Mesendoderm (in vitro differentiated cells): ENCODE measurements at places on chromosomes 5 and 9.
A peak's percentile ranks its signal among the peaks of the same experiment; 100 is the strongest.

GRCh38 chr5:171494452-171495121, 75.1 kb downstream of the FGF18 start:
- no peak overlapping the region for H3K4me3 ChIP-seq
- H3K36me3 ChIP-seq, result no peaks in the 10 kb centered on the region
- H3K27ac ChIP-seq, result no peak overlapping the region

GRCh38 chr5:65978251-65978650, 51.9 kb downstream of the ERBIN start:
- peaks cover 3% of the 10 kb centered on the region for H3K4me1 ChIP-seq
- no peaks in the 10 kb centered on the region for H3K27me3 ChIP-seq
- no peak for DNase-seq
- H3K36me3 ChIP-seq, result no peaks in the 10 kb centered on the region

- H3K4me1 ChIP-seq, result no peaks in the 10 kb centered on the region
- H3K36me3 ChIP-seq, result no peaks in the 10 kb centered on the region
- H3K27ac ChIP-seq, result no peak overlapping the region
- no peak overlapping the region for H3K4me3 ChIP-seq
- DNase-seq, result peak; percentile 55
These were observed 284.3 kb downstream of the CCDC171 start for GRCh38 chr9:15837079-15837679.

DNA sequence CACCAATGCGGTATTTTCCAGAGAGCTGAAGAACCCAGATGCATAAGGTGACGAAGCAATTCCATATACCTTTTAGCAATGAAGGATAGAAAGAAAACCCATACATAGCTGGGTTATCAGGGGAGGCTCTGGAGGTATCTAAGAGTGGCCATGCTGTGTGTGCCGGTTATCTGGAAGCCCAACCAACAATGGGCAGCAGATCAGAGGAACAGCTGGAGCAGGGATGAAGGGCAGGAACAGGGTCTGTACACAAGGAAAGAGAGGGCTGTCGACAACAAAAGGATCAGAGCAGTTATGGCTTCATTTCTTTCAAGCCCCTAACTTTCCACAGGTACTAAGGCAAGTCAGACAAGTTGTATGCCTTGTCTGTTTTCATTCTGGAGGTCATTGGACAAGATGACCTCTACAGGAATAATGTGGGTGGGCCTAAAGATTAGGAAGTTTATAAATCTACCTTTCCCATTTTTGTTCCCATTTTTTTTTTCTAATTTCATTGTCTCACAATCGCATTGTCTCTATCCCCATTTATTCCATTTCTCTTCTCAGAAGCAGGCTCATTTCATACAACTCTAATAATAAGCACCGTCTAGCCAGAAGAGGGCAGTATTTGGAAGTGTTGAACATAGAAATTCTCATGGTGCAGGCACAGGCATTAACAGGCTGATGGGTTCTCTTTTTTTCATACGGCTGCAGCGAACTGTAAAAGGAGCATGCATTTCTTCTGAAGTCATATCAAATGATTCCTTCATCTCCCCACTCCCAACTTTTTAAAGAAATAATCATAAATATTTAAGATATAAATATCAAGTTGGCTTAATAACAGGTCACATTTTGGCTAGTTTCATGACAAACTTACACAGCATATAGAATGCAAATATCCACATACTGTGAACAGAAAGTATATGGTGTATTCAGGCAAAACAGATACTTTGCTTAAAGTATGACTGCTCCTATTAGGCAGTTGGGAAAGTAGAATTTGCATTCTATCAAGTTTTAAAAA, 63.5 kb downstream of the ZNF474 start:
- peak; percentile 75 for DNase-seq
- no peaks in the 10 kb centered on the region for H3K4me1 ChIP-seq
- H3K27ac ChIP-seq, result no peak overlapping the region
- H3K27me3 ChIP-seq, result no peaks in the 10 kb centered on the region
- no peaks in the 10 kb centered on the region for H3K36me3 ChIP-seq

- peak; percentile 69 for DNase-seq
- no peaks in the 10 kb centered on the region for H3K27me3 ChIP-seq
- no peak overlapping the region for H3K27ac ChIP-seq
- H3K4me3 ChIP-seq, result no peak overlapping the region
- peaks cover 15% of the 10 kb centered on the region for H3K4me1 ChIP-seq
These were observed 1.6 kb downstream of the B4GALT1 start for GRCh38 chr9:33165263-33166151.

DNA sequence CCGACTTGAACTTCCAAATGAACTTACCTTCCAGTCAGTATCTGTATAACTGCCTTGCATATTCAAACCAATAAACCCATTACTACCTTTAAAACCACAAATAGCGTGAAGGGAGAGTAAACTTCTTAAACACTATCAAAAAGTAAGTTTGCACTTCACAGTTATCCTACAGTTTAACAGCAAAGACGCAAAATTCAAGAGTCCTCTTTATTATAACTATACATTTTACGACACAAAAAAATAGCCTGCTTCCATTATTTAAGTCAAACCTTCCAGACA, 1.8 kb downstream of the PTBP3 start:
- H3K27me3 ChIP-seq, result no peaks in the 10 kb centered on the region
- H3K27ac ChIP-seq, result no peak overlapping the region
- H3K4me3 ChIP-seq, result no peak overlapping the region
- H3K4me1 ChIP-seq, result no peaks in the 10 kb centered on the region

DNA sequence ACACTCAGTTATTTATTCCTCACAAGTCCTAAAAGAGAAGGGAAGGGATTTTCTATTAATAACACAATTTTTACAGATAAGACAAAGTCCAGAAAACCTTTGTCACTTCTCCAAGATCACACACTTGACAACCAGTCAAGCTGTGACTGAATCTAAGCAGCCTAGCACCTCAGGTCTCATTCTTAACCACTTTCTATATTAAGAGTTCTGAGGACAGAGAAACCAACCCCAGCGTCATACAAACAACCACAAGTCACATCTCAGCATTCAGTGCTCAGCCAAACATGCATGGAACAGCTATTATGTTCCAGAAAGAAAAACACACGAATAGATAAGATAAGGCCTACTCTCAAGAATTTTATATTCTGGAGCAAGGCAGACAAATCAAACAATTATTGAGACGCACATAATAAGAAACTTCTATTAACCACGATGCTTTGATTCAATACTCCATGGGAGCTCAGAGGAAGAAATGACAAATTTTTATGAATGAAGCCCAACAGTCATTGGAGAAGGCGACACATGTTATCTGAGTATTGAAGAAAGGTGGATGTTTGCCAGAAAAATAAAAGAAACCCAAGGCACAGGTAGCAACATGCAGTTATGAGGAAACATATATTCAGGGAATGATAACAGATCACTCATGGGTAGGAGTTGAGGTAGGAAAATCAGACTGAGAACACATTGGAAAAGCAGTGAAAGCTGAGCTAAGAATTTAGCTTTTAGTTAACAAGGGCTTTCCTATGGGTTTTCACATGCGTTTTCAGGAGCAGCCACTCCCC, 113.1 kb downstream of the HTR4 start:
- H3K36me3 ChIP-seq, result no peaks in the 10 kb centered on the region
- no peaks in the 10 kb centered on the region for H3K4me1 ChIP-seq
- no peak overlapping the region for H3K27ac ChIP-seq
- H3K4me3 ChIP-seq, result no peak overlapping the region

DNA sequence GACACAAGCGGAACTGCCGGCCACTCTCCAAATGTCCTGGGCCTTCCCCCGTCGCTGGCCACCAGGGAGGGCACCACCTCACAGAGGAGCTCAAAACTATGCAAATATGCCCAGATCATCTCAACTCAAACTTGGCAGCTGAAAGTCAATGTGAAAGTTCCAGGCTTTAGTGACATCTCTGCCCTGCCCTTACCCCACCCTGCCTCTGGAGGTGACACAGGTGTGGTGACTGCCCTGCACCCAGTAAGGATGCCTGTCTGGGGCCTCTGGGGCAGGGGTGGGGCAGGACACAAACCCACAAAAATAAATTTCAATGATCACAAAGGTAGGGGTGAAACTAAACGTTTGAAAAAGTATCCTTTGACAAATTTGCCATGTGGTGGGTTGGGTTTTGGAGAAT, 213.4 kb downstream of the HSPA4 start:
- H3K27me3 ChIP-seq, result no peaks in the 10 kb centered on the region
- no peak overlapping the region for H3K27ac ChIP-seq
- H3K4me1 ChIP-seq, result no peaks in the 10 kb centered on the region
- no peak overlapping the region for H3K4me3 ChIP-seq
- no peaks in the 10 kb centered on the region for H3K36me3 ChIP-seq

GRCh38 chr5:148768806-148769415, 57.5 kb upstream of the ADRB2 start:
- H3K36me3 ChIP-seq, result no peaks in the 10 kb centered on the region
- no peaks in the 10 kb centered on the region for H3K4me1 ChIP-seq

DNA sequence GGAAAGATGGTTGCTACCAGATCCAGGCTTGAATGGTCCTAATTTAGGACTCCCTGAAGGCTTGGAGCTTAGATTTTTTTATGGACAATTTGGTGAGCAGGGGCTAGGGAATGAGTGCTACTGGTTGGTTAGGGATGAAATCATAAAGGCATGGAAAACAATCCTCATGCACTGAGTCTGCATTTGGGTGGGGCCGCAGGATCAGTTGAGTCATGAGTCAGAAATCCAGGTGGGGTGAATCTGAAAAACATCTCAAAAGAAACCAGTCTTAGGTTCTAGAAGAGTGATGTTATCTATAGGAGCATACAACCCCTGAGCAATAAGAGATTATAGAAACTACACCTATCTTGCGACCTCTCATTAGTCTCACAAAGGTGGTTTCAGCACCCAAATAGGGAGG, 300.0 kb downstream of the KIF4B start:
- no peaks in the 10 kb centered on the region for H3K36me3 ChIP-seq
- H3K4me1 ChIP-seq, result no peaks in the 10 kb centered on the region
- DNase-seq, result no peak
- H3K27ac ChIP-seq, result no peak overlapping the region
- no peak overlapping the region for H3K4me3 ChIP-seq

DNA sequence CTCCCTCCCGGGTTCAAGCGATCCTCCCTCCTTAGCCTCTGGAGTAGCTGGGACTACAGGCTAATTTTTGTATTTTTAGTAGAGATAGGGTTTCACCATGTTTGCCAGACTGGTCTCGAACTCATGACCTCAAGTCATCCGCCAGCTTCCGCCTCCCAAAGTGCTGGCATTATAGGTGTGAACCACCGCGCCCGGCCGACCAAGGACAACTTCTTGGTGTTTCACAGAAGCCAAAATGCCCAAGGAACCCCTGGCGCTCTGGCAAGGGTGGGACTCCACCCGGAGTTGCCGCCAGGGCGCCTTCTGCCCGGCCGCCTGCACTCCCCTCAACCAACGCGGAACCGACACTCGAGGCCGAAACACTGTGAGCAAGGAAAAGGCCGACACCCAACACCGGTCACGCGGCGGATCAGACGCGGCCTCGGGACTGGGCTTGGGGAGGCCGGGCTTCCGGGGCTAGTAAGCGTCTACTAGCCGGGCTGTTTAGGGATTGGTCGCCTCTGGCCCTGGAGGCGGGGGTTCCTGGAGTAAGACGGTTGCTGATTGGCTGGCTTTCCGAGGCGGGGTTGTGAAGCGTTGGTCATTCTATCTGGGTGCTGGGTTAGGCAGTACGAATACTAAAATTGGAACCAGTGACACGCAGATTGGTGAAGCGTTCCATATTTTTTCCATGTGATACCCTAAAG, 7.7 kb upstream of the CFAP157 start:
- peak; percentile 98 for DNase-seq

- H3K27me3 ChIP-seq, result no peaks in the 10 kb centered on the region
- peaks cover 17% of the 10 kb centered on the region for H3K4me1 ChIP-seq
- DNase-seq, result no peak
- peak overlapping the region; percentile 58 for H3K27ac ChIP-seq
- no peaks in the 10 kb centered on the region for H3K36me3 ChIP-seq
These were observed 21.9 kb downstream of the GSN start for GRCh38 chr9:121289772-121290370.

GRCh38 chr9:3698076-3698475, 172.3 kb upstream of the RFX3 start:
- no peak overlapping the region for H3K4me3 ChIP-seq
- H3K27me3 ChIP-seq, result no peaks in the 10 kb centered on the region
- H3K4me1 ChIP-seq, result peaks cover 5% of the 10 kb centered on the region
- no peak overlapping the region for H3K27ac ChIP-seq
- H3K36me3 ChIP-seq, result no peaks in the 10 kb centered on the region

DNA sequence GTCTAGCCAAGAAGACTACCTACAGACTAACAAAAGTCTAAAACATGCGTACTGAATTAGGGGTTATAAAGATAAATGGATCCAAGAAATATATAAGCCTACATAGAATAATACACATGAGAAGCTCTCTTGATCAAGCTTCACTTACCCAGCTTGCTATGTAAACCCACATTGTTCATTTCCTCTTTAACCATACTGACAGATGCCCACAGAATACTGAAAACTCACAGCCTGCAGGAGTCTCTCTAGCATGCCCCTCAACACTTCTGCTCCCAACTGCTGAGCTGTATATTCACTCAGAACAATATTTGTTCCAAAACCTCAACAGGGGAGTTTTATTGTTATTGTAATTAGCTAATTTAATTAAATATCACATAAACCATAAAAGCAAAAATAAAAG, 52.4 kb downstream of the RFX3 start:
- no peak overlapping the region for H3K4me3 ChIP-seq
- no peaks in the 10 kb centered on the region for H3K27me3 ChIP-seq
- no peak for DNase-seq
- H3K27ac ChIP-seq, result no peak overlapping the region
- no peaks in the 10 kb centered on the region for H3K36me3 ChIP-seq
- no peaks in the 10 kb centered on the region for H3K4me1 ChIP-seq

DNA sequence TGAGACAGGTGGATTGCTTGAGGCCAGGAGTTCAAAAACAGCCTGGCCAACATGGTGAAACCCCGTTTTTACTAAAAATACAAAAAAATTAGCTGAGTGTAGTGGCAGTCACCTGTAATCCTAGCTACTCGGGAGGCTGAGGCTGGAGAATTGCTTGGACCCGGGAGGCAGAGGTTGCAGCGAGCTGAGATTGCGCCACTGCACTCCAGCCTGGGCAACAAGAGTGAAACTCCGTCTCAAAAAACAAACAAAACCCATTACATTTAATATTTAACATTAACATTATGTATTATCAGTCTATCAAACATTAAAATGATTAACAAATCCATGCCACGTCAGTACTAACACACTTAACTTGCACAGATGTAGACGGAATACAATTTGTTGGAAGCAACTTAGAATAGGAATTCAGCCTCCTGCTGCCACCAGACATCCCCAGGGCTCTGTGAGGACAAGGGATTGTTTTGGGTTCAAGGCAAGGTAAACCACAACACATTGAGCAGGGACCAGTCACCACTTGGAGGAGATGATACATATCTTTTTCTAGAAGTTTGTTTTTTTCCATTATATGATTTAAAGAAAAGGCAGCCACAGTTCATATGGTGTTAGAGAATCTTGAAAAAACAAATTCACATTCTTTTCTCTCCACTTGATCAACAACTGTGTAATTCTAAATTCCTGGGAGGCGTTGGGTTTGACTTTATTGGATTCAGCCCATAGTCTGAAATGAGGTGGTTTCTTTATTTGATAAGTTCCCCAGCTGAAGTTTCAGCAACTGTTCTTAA, 104.1 kb upstream of the BASP1 start:
- H3K4me3 ChIP-seq, result no peak overlapping the region
- no peaks in the 10 kb centered on the region for H3K4me1 ChIP-seq
- no peak overlapping the region for H3K27ac ChIP-seq
- peak; percentile 16 for DNase-seq
- H3K36me3 ChIP-seq, result no peaks in the 10 kb centered on the region
- H3K27me3 ChIP-seq, result no peaks in the 10 kb centered on the region

GRCh38 chr5:134024811-134025210, 20.0 kb upstream of the VDAC1 start:
- no peaks in the 10 kb centered on the region for H3K36me3 ChIP-seq
- no peaks in the 10 kb centered on the region for H3K4me1 ChIP-seq
- no peaks in the 10 kb centered on the region for H3K27me3 ChIP-seq
- no peak overlapping the region for H3K4me3 ChIP-seq
- no peak for DNase-seq
